ENCODE measurements at places on chromosomes 3 and 15. TPM values are rescaled to one million over a fixed set of nuclear protein-coding genes. Genes with fewer than 3 reads are reported as not detected.

- no peak for DNase-seq
Observed at GRCh38 chr15:38878926-38879325, 314.3 kb upstream of the RASGRP1 start.

- DNase-seq: no peak
Observed at GRCh38 chr15:97899981-97900380, 60.5 kb upstream of the ARRDC4 start.

- no peak for DNase-seq
Observed at GRCh38 chr3:115624901-115625300, 1.6 kb downstream of the GAP43 start.

GRCh38 chr15:73680549-73680948 is 3.6 kb upstream of the CD276 start:
- no peak for DNase-seq

- no peak for DNase-seq
Observed at GRCh38 chr3:18751514-18751913, 326.4 kb upstream of the SATB1 start.

CACNA2D2 gene
- 0.95 TPM for total RNA-seq

- DNase-seq: no peak
Observed at GRCh38 chr3:116064646-116065045, 380.6 kb downstream of the LSAMP start.
